ENCODE measurements at places on chromosomes 4 and X. TPM values are rescaled to one million over a fixed set of nuclear protein-coding genes. Genes with fewer than 3 reads are reported as not detected.

Gene TDO2
- 0.28 TPM for polyA plus RNA-seq

Gene VEGFD
- polyA plus RNA-seq = 0.94 TPM

Gene HELQ
- 12.8 TPM for polyA plus RNA-seq

Gene ANXA5
- 248 TPM for polyA plus RNA-seq

Gene NOP14
- 17.0 TPM for polyA plus RNA-seq

Gene DUSP21
- not detected for polyA plus RNA-seq

Gene DOK7
- polyA plus RNA-seq = 0.96 TPM

DNA sequence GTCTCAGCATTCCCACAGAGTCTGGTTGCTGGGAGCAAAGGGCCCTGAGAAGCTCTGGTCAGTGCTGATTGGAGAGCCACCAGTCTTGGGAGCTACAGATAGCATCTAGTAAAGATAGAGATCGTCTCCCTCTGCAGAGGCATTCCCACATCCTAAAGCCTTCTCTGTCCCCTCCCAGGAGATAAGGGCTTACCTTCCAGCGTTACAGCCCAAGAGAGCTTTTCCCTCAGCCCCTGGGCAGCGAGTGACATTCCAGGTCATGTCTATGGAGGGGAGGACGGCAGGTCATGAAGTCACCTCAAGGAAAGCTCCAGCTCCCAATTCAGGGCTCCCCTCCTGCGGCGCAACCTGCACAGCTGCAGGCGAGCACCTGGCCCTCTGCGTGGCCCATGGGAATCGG lies 29.9 kb downstream of the CLDN34 start:
- no peak for DNase-seq

DNA sequence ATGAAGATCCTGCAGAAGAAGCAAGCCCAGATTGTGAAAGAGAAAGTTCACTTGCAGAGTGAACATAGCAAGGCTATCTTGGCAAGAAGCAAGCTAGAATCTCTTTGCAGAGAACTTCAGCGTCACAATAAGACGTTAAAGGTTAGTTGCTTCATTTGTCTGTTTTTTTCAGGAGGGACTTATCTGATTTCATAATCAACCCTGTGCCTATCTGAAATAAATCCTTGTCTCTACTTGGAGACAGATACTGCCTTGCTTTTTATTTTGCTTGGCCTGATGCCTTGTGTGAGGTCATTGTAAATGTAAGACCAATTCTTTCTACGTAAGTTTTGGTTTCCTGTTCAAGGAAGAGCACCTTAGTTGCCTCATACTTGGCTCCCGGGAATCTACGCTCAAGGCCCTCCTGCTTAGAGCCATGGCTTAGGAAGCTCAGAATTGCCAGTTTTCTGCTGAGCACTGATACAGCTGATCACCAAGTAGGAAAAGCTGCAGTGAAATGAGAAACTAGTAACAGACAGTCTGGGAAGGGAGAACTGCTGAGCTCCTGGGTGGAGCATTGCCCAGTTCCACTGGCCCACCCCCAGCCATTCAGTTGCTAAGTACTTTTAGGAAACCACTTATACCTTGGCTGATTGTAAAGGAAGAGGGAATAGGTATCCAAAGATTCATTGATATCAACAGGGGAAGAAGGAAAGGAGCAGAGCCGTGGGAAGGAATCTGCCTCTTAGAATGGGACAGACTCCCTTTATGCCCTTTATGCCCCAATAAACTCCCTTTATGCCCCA lies 41.8 kb downstream of the RBBP7 start:
- DNase-seq = no peak

GRCh38 chrX:120262859-120263708 lies 12.5 kb downstream of the ZBTB33 start:
- no peak for DNase-seq

DNA sequence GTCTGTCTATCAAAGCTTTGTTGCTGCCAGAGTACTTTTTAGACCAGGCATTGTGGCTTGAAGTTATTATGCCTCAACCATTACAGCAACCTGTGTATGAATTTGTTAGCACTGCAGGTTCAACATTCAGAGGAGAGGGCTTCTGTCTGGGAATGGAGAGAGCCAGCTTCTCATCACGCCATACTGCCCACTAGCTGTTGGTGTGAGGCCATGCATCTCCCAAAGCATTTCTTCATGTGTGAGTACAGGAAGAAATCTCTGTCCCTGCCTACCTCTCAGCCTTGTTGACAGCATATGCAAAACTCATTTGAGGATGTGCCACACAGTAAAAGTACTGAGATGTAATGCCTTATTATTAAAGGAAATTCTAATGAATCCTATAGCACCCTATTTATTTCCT lies 76.9 kb upstream of the PPARGC1A start:
- DNase-seq = no peak

GRCh38 chr4:109125084-109125483 lies 177.4 kb downstream of the COL25A1 start:
- no peak for DNase-seq

DNA sequence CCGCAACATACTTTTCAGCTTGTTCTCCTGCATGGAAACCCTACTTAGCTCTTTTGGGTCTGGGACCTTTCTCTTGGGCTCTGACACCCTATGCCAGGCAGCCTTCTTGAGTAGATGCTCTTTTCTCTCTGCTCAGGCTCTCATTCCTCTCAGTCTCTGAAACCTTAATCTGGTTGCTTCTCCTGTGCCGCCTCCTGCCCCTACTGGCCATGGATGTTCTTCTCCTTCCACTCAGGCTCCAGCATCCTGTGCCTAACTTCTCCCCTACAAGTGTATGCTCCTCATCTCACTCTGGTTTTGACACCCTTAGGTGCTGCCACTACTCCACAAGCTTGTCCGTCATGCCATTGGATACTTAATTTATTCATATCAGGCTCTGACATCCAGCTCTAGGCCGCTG lies 15.2 kb downstream of the BLTP1 start:
- DNase-seq = no peak

- no peak for DNase-seq
Measured at GRCh38 chr4:130183096-130183495, 1087.1 kb downstream of the C4orf33 start.

DNA sequence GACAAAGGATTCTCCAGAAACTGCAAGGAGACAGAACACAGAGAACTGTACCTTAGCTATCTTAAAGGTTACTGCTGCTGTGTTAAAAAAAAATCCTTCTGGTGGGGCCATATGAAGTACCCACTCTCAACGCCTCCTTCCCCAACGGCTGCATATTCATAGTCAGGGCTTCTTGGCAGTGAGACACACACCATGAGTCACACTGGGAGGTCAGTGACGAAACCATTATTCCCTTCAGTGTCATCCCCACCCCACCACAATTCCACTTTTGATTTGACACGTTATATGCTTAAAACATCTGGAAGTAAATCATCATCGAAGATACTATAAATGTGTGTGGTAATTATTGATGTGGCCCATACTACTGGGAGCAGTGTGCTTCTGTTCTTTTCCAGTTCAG lies 271.5 kb downstream of the LDB2 start:
- DNase-seq = no peak

DNA sequence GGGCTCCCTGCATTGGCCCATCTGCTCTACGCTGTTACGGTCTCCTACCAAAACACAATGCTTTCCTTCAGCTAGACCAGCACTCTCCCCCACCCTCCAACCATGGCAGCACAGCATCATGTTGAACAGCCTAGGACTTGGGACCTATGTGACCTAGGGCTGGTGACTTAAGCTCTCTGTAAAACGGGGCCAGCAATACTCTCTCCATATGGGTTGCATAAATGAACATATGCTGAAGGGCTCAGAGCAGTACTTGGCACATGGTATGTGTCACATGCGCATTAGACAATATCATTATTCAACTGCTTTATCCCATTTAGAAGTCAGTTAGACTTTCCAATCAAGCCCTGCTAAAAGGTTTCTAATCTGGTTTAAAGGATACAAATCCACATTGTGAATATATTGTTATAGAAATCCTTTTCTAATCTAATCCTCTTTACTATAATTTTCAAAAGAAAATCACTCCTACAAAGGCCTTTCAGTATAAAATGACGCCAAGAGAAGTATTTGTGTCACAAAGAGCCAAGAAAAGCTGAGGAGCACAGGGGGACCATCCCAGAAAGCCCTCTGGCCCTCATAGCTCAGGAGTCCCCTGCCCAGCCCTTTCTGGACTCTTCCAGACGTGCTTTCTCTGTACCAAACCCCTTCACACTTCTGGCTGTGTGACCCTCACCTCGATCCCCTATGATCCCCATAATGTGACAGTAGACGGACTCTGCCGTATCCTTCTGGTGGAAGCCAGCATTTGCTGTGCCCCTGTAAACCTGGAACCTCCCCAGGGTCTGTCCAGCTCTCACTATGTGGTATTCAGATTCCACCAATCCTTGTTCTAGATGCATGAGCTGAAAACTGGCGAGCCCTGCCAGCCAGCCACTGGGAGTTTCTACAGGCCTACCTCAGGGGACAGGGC lies 42.3 kb downstream of the NSG1 start:
- DNase-seq = no peak

GRCh38 chr4:153497091-153497531 lies 31.0 kb downstream of the TMEM131L start:
- DNase-seq = no peak

DNA sequence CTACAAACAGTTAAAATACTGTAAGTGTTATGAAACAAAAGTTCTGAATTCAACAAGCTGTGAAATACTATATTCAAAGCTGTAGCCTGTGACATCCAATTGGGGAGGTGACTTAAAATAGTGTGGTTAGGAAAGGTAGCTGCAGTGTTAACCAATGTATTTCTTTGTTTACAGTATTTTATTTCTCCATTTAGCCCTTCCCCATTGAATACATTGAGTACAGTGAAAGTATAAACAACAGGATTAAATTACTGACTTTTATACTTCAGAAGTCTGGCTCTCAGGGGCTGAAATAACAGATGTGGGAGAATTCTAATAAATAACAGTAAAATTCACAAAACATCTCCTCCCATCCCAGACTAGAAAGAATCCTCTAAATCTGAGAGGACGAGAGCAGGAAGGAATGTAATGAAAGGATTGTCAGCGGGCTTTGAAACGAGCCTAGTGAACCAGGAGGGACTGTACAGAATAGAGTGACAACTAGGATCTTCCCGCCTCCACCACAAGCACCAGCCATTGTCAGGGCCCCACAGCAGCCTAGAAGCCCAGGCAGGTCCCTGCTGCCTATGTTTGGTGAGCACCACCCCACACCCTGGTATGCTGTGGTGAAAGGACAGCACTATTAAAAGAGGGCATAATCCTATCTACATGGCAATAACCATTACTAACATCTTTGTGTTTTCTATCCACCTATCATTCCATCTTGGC lies 73.7 kb downstream of the SPCS3 start:
- DNase-seq = no peak

DNA sequence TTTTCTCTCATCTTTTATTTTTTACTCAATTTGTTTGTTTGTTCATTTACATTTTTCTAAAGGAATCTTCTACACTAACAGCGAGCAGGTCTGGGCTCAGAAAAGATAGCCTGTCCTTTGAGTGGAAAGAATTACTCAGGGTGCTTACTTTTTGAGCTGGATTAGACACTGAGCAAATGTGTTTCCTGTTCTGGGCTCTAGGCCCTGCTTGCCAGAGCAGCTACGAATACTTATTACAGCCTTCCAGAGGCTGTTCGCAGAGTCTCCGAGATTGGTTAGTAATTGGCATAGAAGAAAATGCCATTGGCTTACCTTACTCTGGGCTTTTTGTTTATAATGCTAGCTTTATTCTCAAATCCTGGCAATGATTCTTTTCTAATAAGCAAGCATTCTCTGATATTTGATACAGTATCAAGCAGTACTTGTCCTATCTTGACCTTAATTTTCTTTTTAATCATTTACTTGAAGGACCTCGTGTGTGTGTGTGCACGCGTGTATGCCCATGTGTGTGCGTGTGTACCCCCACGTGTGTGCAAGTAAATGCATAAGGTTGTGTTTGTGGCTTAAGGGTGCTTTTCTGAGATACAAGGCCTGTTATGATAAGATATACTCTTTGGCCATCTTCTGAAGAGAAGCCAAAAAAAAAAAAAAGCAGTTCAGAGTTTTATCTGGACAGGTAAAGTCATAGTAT lies 76.2 kb upstream of the GRXCR1 start:
- no peak for DNase-seq

DNA sequence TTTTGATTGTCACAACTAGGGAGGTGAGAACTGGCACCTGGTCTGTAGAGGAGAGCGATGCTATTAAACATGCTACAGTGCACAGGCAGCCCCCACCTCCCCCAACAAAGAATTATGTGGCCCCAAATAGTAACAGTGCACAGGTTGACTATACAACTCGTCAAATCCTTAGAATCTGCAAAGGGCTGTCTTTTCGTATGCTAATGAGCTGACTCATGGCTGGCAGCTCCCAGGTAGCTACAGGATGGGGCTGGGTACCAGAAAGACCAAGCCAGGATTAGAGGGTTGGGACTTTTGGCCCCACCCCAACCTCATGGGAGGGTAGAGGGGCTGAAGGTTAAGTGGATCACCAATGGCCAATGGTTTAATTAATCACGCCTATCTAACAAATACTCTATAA lies 104.7 kb upstream of the SORBS2 start:
- DNase-seq = no peak

DNA sequence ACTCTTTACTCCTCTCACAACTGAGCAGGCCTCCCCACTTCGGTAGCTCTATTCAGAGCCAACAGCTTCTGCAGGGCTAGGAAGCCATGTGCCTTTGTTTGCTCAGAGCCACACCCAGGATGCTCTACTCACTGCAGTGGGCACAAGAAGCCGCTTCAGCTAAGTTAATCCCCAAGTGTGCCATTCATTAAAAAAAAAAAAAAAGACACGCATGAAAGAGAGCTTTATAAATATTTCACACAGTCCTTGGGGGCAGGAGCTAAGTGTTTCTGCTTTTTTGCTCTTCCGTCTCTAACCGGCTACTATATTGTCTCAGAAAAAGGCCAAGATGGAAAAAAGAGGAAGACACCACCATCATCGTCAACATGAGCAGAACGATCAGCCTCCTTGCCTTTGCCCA lies 8.1 kb downstream of the CRMP1 start:
- no peak for DNase-seq

DNA sequence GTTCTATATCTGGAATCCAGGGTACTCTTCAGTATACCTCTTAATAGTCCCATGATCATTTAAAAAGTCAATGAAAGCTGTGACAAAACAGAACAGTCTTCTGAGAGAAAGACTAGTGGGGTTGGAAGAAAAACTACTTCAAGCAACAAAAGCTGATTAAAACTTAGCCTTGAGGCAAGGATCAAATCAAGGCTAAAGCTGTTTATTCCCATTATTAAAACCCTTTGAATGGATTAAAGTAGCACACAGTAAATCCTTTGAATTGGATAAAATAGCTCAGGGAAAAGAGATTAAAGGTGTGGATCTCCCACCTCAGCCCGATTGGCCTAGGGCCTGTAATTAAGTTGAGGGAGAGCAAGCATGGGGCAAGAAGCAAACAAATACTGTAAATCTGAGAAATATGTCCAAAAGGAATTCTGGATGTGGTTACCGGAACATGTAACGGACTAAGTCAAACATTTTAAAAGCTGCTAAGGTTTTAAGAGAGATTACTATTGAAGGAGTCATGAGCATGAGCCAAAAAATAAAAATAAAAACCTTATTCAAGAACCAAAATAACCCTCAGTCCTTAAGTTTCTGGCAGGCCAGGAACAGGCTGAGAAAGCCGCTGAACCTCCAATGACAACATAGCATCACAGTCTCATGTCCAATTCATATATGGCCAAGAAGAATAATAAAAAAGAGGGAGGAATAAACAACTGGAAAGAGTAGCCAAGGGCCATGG lies 257.3 kb upstream of the NEIL3 start:
- DNase-seq = no peak
